Stomach (tissue), 19 donors: ENCODE measurements at places on chromosomes 1 and 21. TPM values are rescaled to one million over a fixed set of nuclear protein-coding genes. Genes with fewer than 3 reads are reported as not detected.
A peak's percentile ranks its signal among the peaks of the same experiment; 100 is the strongest.

GRCh38 chr1:14842361-14842760 is 243.9 kb downstream of the KAZN start:
- DNase-seq, result no peak

Gene DCST1
- total RNA-seq, result 0.89 TPM

GRCh38 chr1:183821309-183821888 is 16.5 kb downstream of the RGL1 start:
- no peak for DNase-seq

GRCh38 chr1:247448107-247448791 is 9.7 kb downstream of the OR2B11 start:
- peak; percentile 92 for DNase-seq

DNA sequence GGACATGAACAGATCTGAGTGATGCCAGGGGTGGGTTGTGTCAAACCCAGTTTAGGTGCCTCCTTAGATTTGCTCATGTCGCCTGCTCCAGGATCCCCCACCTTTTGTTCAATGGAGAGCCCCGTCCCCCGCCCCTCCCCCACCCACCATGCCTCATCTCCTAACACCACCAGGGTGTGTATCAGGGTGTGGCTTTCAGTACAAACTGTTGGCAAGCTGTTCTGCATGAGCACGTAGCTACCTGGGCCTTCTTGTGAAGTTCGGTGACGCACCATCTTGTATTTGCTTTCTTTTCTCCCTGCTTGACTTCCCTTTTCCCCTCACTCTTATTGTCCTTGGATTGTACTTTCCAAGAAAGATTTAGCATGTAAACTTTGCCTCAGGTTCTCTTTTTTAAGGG is 94.8 kb downstream of the EBNA1BP2 start:
- DNase-seq, result no peak

DNA sequence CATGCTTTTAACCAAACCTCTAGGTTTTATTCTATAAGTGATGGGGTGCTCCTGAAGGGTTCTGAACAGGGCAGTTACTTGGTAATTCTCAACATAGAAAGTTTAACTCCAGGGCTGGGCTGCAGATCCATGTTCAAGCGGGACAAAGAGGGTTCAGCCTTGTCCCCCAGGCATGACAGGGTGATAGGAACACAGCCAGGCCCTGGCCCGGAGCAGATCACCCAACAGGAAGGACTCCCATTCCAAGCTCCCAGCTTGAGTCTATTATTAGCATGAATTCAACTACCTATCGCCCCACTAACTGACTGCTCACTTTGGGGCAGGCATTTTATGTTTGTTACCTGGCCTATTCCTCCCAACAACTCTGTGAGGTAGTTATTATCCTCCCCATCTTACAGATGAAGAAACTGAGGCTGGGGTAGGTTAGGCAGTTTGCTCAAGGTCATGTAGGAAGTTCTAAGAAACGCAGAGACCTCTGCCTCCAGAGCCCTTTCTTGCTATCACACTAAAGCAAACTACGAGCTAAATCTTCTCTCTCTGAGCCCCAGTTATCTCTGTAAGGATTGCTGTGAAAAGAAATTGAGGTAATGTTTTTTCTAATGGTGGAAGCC is 14.5 kb downstream of the ASAP3 start:
- no peak for DNase-seq

Gene VSIG8
- total RNA-seq, result 2.5 TPM
